ENCODE measurements at places on chromosomes 3 and 15.

- DNase-seq = no peak
These were observed 133.5 kb downstream of the KCNMB2 start for GRCh38 chr3:178669758-178670157.

DNA sequence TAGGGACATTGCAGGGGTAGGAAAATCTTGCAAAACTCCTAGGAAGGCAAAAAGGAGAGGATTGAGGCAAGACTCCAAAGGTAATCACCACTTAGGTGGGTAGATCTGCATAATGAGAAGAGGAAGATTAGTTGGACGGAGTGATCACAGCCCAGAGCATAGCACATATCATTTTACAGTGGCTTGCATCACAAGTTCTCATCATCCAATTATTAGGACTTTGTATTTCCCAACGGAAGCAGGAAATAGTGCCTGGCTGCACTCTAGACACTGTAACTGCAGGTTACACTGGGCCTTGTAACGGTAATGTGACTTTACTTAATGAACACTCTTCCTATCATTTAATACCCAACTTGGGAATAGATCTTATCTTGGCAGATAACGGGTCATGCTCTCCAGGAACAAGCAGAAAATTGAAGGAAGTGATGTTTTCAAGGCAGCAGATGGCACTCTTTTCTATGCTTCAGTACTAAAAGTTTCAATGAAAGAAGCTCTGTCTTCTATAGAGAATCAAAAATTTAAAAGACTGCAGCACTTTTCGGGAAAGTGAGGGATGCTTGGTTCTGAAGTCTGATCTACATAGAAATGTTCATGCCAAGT lies 101.9 kb upstream of the KCNMB2 start:
- peak; percentile 11 for DNase-seq

DNA sequence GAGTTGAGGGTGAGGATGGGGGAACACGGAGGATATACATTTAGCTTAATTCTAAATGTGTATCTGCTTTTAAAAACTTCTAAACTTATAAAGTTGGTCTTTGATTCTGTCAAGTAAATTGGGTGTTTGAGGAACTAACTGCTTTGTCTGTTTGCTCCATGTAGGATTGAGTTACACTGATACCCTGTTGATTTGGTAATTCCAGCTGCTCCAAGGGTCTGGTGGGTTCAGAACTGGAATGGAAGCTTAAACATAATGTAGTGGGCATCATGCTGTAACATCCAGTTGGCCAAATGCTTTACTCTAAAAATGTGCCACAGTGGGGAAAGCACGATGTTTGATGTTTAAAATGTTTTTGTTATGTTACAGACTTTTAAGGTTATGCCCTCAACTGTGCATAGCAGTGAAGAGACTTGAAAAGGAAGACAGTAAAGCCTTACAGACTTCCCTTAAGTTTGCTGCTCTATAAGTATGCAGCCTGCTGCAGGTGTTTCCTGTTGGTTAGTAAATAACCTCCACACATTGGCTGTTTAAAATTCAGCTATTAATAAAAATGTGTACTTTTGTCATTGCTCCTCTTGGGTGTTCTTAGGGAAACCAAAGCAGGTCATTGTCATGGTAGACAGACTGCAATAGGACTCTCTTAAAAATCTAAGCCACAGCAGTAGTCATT lies 5.9 kb upstream of the EDEM1 start:
- no peak for DNase-seq

GRCh38 chr15:60541481-60542299 lies 62.7 kb upstream of the ICE2 start:
- DNase-seq = no peak

- DNase-seq = peak; percentile 51
These were observed 38.0 kb downstream of the TMEM41A start for GRCh38 chr3:185460719-185461350.

GRCh38 chr15:78035321-78035751 lies 42.2 kb downstream of the TBC1D2B start:
- no peak for DNase-seq

DNA sequence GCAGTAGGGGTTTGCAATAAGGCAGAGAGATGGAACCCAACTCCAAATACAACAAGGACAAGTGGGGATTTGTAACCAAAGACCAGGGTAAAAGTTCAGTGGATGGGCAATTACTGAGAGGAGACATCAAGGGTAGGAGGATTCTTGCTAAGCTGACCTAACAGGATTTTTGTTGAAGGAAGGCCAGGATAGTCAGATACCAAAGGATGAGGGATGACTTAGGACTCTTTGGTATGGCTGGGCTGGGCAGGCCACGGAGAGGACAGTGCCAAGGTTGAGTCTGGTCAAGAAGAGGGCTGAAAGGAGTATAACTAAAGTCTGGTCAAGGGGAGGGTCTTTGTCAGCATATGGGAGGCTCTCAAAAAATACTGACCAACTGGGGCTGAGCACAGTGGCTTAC lies 85.3 kb upstream of the UBE2E2 start:
- DNase-seq = no peak

DNA sequence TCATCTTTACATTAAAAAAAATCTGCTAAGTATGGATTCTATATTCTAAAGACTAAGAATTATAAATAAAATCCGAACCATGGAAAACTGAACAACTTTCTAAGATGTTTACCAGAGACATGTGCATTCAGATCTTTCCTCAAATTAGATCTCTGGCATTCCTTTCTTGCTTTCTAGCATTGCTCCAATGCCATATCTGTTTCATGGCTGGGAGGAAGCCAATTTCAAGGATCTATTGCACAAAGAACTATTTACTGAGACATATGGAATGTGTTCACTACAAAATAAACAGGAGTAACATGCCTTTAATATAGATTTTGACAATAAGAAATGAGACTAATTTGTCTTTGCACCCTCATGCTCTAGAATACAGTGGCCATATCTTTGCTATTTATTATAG lies 45.1 kb upstream of the NANOGP8 start:
- no peak for DNase-seq

DNA sequence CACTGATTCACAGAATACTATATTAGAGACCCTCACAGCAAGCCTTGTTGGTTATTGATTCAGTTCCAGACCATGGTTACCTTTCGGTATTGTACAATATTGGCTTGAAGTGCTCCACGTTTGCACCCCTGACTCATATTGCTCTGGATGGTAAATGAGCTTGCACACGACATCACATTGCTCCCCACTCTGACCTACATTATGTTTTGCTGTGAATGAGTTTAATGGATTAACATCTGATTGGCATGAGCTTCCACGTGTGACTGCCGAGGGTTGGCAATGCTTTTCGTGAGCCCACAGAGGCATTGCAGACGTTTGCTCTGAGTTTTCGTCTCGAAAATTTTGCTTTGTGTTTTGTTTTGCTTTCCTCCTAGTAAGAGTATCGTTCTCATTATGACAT lies 225.8 kb upstream of the ICE2 start:
- DNase-seq = no peak

DNA sequence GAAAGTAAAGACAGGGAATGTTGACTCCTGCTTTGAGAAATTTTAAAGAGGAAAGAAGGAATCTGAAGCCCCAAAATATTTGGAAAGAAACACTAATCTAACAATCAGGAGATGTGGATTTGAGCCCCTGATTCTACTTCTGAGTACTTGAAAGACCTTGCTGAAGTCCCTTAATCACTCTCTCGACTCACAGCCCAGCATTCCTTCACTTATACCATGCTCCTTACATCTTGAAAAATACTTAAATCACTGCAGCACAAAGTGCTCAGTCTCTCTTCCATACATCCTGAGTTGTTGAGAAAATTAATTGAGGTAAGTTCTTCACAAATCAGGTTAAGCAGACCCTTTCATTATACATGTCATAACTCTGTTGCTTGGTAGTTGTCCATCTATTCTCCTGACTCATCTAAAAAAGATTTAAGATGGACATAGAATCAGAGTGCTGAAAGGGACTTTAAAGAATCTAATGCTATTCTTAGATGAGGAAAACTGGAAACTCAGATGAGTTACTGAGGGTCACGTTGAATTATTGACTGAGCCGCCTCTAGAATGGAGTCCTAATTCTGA lies 72.8 kb upstream of the THSD4 start:
- peak; percentile 21 for DNase-seq

DNA sequence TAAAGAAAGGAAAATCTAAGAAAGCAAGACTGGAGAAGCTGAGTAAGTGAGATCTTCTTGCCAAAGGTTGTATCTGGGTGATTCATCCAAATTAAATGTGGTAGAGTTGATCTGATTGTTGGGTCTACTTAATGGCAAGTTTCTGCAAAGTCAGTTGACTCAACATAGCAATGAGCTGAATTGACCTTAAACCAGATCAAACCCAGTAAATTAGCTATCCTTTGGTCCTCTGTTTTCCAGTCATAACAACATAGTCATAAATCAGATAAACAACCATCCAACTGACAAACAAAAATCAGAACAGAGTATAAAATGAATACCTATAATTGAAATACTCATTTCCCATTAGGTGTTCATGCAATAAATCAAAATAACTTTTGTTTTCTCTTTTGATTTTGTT lies 142.6 kb upstream of the CFAP20DC start:
- peak; percentile 96 for DNase-seq

DNA sequence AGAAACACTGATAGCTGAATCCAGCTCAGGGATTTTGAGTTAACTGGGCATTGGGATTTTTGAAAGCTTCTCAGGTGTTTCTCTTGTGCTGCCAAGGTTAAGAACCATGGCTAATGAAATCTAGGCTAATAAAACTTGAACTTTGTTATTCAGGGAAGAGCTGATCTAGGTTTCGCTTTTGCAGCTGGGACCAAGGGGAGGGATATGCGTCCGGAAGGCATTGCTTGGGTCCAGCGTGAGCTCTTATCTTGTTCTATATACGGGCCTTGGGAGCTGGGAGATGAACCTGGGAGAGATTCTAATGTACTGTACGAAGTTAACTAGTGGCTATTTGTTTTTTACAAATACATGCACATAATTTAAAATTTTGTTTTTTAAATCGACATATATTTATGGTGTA lies 29.8 kb downstream of the ITPR1 start:
- no peak for DNase-seq

DNA sequence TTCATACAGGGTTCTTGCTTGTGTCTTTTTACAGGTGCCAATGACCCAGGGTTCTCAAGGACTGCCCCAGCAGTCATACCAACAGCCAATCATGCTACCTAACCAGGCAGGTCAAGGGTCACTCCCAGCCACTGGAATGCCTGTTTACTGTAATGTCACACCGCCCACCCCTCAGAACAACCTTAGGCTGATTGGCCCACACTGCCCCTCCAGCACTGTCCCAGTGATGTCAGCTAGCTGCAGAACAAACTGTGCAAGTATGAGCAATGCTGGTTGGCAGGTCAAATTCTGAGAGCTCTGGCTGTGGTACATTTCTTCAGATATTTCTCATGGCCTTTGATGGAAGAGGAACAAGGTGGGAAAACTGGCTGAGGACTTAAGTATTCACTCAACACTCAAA lies 154.3 kb downstream of the ARPP21 start:
- DNase-seq = no peak

DNA sequence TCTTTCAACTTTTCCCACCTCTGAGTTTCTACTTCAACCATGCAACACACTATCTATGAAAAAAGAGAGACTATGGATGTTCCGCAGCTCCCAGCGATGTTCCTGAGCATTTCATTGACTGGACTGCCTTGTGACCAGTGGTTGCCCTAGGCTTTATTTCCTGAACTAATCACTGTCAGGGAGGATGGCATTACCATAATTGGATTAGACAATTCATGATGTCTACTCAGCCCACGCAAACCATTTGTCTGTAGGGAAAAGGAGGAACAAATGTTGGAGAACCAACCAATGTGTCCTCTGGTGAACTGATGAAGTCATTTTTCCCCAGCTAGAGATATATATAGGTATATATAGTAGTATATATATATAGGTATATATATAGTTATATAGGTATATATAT lies 229.3 kb upstream of the MCTP2 start:
- DNase-seq = no peak

DNA sequence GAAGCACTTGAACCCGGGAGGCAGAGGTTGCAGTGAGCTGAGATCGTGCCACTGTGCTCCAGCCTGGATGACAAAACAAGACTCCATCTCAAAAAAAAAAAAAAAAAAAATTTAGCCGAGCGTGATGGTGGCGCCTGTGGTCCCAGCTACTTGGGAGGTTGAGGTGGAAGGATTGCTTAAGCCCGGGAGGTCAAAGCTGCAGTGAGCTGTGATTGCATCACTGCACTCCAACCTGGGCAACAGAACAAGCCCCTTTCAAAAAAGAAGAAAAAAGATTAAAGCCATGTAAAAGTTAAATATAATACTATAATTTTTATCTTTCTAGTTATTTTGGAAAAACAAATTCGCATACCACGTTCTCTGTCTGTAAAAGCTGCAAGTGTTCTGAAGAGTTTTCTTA lies 61.9 kb upstream of the SKIL start:
- no peak for DNase-seq

GRCh38 chr15:46296797-46297196 lies 662.0 kb downstream of the SQOR start:
- no peak for DNase-seq

DNA sequence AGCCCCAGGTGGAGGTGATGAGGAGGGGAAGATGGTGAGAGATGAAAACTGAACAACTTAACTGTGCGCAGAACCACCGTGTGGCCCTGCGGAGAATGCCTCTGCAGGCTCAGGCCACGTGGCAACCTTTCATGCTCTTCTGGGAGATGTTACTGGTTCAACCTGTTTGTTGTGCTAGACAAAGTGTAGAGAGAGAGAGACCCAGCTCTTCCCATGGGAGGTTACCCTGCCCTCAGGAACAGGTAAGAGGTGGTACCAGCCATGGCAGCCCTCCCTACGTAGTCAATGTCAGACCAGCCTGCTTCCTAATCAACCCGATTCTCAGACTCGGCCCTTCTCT lies 37.0 kb upstream of the HACD2 start:
- DNase-seq = peak; percentile 49

DNA sequence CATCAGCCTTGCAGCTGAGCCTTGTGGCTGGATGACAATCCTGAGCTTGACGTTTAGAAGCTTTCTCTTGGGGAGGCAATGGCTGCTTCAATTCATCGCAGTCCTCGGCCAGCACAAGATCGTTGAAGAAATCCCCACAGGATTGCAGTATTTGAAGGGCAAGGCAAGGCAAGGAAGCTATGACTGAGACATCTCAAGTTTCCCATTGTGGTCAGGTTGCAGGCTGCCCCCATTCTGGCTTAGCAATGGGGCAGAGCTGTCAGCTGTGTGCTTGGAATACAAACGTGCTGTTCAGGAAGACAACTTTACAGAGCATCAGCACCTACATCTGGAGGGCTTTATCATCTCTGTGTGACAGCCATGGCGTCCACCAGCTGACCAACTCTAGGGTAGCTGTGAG lies 275.9 kb upstream of the TBL1XR1 start:
- DNase-seq = no peak

- DNase-seq = no peak
These were observed 34.8 kb downstream of the CHRD start for GRCh38 chr3:184414418-184415202.

DNA sequence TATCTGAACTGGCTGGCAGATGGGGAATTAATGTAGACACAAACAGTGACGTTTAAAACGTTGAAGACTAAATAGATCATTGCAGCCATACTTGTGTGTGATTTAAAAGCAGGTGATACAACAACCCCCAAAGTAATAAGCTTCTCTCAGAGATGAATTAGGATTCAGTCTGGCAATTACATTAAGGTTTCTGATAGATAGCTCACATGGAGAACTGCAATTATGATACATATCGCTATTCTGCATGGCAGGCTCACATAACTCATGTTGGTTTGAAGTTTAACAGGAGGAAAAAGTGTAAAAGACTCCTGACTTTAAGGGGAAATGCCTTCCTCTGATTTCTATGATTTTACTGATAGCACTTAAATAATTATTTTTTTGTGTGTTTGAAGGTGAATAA lies 196.9 kb downstream of the CLSTN2 start:
- DNase-seq = no peak

- no peak for DNase-seq
These were observed 435.2 kb upstream of the SUCLG2 start for GRCh38 chr3:68089572-68090011.

GRCh38 chr3:148588291-148588690 lies 109.4 kb upstream of the AGTR1 start:
- no peak for DNase-seq

All from epithelial cell of esophagus (primary cell).